ENCODE measurements at places on chromosomes 2 and 18.
A peak's percentile ranks its signal among the peaks of the same experiment; 100 is the strongest.

DNA sequence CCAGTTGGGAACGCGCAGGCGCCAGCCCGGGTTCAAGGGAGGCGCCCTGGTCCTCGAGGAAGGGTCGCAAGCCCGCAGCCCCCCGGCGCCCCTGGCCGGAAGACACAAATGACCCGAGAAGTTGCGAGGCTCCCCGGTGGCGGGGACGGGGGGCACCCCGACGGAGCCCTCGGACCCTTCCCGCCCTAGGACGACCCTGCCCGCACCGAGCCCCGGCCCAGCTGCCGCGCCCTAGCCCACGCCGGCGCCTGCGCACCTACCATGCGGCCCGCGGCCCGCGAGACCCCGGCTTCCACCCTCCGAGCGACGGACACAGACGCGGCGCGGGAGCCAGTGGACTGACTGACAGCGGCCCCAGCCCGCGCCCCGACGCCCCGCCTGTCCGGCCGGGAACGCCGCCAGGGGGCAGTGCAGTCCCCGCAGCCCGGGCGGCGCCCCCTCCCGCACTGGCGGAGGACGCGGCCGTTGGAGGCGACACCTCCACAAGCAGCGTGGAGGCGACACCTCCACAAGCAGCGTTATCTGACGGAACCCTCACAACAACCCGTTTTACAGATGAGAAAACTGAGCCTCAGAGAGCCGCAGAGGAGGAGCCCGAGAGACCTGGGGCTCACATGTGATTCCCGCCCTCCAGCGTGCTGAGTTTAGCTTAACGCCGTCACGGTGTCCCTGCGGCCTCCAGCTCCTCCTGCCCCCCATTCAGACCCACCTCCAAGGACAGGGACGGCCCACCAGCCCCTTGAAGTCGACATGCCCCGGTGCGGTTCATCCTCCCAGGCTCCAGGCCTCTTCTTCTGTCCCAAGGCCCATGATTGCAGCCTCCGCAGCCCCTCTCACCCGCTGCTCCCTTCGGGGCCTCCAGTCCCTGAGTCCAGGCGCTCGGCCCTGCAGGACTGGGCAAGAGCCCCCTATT lies at the start of gene NMUR1:
Gene NMUR1 (minus strand): TSS at position 347 of the 913 bp plus-strand sequence. CDS start 84 bp downstream, at position 263.
- DNase-seq = peak; percentile 55

DNA sequence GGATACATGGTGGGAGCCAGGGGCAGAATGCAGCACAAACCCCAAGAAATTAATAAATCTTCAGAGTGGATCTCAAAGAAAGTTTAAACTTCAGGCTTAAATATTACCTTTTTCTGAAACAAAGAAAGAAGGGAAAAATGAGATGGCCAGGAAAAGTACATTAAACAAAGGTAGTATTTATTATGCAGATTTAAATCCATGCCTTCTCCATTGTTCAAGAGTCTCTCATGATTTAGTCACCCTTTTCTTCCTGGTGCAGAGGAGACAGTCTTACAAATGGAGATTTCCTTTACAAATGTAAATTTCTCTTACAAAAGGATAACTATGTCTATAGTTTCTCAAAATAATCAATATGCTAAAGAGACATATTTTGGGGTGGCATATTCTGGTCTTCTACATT lies 33.4 kb upstream of the PPM1B start:
- no peak for DNase-seq

DNA sequence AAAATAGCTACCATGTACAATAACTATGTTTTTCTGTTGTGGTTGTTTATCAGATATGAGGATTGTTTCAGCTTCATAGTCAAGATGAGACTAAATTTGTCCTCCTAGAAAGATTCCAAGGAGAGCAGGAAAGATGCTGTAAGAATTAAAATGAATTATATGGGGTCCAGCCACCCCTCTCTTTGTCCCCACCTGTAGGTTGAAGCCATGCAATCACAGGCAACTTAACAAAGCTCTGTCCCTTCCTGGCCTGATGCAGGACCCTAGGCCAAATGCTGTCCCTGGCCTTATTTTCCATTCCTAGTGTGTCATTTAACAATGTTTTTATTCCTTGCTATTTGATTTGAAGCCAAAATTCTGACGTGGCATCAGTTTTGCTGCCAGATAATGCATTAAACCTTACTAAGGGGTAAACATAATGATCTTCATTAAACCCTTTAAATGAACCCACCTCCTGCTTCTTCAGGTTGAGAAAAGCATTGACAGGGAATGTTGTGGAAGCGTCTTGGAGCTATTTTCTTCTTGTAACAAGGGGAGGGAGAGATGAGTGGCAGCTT lies 240.9 kb upstream of the ZNF521 start:
- DNase-seq = no peak

DNA sequence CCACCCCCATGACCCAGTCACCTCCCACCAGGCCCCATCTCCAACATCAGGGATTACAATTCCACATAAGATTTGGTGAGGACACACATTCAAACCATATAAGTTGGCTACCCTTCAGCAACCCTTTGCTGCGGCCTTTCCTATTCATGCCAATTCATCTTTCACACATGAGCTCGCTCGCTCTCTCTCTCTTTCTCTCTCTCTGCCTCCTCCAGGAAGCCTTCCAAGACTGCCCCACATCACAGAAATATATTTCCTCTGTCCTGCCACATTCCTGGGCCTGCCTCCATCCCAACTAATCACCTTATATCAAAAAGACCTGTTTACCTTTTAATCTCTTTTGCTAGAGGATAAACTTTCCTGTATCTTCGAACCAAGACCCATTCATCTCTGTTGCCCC lies 188.9 kb downstream of the TTC32 start:
- no peak for DNase-seq
